ENCODE measurements at places on chromosomes 1 and 21.

DNA sequence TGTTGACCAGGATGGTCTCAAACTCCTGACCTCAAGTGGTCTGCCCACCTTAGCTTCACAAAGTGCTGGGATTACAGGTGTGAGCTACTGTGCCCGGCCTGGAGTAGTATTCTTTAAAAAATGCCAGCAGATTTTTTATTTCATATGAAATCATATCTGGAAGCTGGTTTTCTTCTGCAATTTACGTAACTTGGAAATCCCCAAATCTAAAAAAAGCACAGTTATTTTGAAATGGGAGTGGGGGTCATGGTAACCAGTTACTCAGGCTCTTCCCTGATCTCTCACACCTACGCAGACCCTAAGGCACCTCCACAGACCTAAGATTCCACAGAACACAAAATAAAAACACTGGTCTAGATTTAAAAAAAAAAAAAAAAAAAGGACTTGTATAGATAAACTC, 219.8 kb downstream of the DAB1 start:
- DNase-seq = no peak

DNA sequence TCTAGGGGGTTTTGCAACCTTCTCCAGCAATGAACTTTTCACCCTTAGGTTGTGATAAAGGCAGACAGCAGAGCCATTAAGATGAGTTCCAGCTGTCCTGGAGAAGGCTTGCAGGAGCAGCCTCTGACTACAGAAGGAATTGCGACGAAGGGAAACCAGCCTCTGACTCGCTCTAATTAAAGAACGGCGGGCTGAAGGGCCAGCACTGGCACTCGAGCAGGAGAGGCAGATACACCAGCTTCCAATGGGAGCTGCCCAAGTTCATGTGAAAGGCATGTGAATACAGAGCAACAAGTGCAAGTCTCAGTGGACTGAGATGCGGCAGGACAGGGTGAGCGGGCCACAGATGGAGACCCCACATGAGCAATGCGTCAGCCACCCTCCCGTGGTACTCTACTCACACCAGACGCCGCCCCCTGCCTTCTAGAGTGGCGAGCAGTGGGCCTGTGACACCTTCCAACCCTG, 15.7 kb downstream of the RCC2 start:
- no peak for DNase-seq

- DNase-seq = peak; percentile 27
Observed at GRCh38 chr1:12658531-12659453, 14.9 kb downstream of the AADACL4 start.

DNA sequence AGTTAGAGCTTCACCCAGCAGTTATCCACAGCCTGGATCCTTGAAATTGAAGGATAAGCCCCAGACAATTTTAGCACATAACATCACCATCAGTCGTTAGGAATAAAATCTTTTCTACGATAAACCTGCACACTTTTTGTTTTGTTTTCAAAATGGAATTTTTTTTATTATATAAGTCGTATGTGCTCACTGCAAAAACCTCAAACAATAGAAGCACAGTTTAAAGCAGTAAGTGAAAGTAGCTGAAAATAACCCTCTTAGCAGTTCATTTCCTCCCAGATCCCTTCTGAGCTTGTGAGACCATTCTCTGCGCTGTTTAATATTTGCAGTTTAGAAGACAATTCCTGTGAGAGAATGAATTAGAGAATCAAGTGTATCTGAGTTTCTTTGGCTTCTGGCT, 38.3 kb downstream of the ELK4 start:
- no peak for DNase-seq

- no peak for DNase-seq
Observed at GRCh38 chr1:162388615-162389014, 7.1 kb downstream of the C1orf226 start.

- no peak for DNase-seq
Observed at GRCh38 chr1:187837787-187838186, 1009.0 kb downstream of the PLA2G4A start.

GRCh38 chr1:24344090-24344742, 25.1 kb downstream of the GRHL3 start:
- no peak for DNase-seq

DNA sequence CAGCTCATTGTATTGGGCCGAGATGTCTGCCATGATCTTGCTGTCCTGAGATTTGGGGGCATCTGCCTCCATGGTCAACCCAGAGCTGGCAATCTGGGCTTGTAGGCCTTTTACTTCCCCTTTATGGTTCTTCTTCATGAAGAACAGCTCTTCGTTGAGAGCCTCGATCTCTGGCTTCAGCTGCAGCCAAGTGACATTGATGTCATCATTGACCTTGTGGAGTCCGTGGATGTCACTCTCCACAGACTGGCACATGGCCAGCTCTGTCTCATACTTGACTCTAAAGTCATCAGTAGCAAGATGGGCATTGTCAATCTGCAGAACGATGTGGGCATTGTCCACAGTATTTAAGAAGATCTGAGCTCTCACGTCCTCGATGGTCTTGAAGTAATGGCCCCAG, 29.2 kb downstream of the RAP1A start:
- no peak for DNase-seq

DNA sequence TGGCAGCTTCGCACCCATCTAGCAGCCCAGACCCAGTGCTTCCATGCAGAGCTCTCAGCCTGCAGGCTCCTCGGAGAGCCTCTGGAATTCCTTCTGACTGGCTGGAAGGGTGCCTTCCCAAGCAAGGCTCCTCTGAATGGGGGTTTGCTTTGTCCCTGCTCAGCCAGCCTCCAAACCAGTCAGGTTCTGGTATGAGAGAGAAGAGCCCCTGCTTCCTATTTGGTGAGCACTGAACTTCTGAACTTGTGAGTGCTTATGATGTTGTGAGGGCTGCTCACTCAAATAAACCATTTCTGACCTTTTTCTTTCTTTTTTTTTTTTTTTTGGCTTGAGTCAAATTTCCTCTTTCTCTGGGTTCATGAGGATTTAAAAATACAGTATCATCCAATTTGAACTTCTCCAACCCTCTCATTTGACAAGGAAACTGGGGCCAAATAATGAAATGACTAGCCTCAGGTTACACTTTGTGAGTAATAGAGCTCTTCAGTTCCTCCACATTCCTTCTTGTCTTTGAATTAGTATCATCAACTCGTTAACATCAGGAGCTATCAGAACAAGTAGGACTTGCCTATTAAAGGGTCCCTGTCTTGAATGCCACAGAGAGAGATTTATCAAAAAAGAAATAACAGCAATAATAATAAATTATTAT, 39.6 kb downstream of the GFI1 start:
- DNase-seq = no peak

DNA sequence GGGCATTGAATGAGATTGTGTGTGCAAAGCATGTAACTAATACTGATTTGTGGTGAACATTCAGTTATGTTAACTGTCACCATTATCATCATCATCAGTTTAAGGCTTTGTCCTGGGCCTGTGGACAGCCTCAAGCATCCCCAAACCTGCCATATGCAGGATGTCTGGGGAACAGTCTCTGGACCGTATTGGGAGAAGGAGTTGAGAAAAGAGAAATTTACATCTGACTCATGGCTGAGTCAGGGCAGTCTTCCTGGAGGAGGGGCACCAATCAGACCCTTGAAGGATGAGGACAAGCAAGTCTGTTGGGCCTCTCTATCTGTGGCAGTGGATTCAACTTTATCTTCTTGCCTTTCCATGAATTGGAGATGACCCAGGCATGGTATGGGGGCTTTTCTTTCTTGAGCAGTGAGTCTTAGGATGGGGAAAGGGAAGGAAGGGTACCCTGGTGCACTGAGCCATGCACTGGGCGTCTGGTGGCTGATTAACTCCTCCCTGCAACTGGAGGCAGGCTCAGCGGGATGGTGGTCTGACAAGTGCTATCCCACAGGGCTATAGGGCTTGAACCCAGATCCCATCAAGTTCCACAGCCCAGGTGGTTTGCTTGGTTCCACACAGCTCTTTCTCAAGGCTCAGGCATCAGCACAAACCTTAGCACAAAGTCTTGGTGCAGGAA, 2.9 kb downstream of the PADI3 start:
- no peak for DNase-seq

DNA sequence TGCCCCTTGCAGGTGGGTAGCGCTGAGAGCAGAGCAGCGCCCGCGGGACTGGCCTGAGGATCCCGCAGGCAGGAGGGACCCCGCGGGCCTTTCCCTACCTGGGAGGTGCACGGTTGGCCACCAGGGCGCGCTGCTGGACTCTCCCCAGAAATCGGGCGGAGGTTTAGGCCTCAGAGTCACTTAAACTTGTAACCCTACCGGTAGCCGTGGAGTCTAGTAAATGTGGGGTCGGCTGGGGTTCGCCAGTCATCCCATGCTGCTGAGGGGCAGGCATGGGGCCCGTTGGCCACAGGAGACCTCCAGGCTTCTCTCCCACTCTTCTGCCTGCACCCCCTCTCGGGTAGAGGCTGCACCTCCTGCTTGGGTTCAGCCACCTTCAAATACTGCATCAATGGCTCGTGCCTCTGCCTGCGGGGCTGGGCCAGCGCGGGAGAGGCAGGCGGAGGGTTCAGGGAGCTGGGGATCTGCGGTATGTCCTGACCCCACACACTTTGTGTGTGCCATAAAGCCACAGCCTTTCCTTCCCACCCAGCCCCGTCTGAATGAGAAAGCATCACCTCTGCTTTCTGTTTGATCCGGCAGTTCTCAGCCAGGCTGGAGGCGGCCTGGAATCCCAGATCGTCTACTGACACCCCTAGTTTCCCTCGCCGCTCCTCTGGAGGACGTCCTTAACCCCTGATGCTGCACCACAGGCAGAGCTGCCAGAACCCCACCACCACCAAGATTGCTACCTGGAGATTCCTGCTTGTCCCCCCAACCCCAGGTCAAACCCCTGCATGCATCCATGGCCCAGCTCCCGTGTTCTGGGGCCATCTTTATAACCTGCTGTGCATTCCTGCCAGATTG, 12.3 kb upstream of the GSTM4 start:
- no peak for DNase-seq

- DNase-seq = no peak
Observed at GRCh38 chr1:111628153-111628552, 8.6 kb downstream of the RAP1A start.

- DNase-seq = no peak
Observed at GRCh38 chr1:243315893-243316292, 60.1 kb downstream of the SDCCAG8 start.

GRCh38 chr1:41360074-41360785, 1.0 kb upstream of the FOXO6 start:
- DNase-seq = no peak

DNA sequence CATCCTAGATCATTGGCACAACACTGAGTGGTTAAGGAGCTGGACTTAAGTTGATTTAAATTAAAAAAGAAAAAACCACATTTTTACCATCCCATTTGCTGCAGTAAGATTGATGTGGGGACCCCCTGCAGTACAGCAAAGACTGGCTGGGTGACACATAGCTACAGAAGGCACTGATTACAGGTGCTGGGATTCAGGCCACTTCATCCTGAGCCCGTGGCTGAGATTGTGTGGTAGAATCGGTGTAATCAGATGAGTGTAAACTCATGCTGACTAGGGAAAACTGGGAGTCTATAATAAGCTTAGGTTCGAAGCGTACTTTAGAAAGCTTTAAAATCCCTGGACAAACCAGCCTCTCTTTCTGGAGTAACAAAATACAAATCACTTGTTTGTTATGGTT, 70.1 kb downstream of the SLC25A24 start:
- no peak for DNase-seq

DNA sequence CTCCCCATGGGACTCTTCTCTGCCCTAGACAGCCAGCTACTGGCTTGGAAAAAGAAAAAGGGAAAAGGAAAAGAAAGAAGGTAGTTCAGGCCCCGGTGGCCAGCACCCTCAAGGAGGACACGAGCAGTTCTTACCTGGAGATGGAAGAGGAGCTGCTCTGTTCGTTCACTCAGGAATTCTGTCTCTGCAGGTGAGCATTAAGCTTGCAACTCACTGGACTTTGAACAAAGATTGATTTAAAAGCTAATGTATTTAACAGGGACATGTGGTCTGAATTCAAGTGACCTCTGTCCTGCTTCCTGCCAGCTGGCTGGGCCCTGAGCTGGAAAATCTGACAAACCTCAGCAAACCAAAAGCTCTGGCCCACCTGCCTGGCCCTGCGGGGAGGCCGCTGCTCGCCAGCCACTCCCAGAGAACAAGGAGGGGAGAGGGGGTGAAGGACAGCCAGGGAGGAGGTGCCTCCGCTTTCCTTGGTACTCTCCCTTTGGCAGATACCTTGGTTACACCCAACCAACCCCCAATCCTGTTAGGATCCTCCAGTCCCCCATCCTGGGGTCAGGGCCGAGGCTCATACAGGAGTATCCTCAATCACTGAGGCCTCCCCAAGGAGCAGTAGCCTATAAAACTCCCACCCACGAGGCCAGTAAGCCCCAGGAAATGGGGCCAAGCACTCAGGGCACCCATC, at the start of gene PDZK1:
Gene PDZK1, minus strand, starts transcription at position 186 of the 685 bp plus-strand sequence. CDS start 19,347 bp downstream, outside the sequence.
- no peak for DNase-seq

DNA sequence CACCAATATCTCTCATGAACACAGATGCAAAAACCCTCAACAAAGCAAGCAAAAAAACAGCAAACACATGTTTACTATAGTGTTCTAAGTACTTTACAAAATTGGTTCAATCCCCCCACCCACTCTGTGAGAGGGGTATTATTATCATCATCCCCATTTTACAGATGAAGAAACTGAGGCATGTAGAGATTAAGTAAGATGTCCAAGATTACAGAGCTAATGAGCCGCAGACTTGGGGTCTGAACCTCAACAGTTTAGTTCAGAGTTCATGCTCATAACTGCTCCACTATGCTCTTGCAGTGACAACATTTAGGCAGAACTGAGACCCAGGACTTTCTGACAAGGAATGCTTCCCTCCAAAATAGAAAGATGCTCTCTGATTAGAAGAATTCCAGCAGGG, 21.9 kb downstream of the CLSTN1 start:
- no peak for DNase-seq

GRCh38 chr1:76868154-76868882, 1.0 kb downstream of the ST6GALNAC5 start:
- DNase-seq = no peak

GRCh38 chr1:33718186-33718585, 145.7 kb upstream of the HMGB4 start:
- no peak for DNase-seq

DNA sequence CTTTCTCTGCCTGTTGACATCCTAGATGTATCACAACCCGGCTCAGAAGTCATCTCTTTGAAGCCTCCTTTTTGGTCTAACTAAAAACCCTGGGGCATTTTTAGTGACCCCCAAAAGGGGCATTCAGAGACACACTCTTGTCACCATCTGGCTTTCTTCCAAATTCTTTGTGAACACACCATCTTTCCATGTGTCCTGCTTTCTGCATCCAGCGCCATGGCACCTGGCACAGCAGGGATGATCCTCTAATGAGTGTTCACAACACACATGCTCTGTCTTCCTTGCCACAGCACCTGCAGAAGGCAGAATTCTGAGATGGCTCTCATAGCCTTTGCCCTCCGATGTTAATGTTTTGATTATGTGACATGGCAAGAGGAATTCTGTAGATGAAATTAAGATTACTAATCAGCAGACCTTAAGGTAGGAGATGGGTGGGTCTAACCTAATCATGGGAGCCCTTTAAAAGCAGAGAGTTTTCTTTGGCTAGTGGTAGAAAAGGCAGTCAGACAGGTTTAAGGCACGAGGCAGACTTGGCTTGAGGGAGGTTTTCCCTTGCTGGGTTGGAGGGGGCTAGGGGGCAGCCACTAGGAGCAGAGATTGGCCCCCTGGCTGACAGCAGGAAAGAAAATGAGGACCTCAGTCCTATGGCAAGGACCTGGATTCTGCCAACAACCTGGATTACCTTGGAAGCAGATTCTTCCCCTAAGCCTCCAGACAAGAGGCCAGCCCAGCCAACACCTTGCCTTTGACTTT, 4.9 kb upstream of the TMEM61 start:
- no peak for DNase-seq

- no peak for DNase-seq
Observed at GRCh38 chr21:43306911-43307676, 119.8 kb downstream of the SIK1 start.

Measured in AG09309 (cell line).